ENCODE measurements at places on chromosomes 13 and 19.

GRCh38 chr13:60148918-60149317, 14.8 kb downstream of the DIAPH3 start:
- no peak for DNase-seq

DNA sequence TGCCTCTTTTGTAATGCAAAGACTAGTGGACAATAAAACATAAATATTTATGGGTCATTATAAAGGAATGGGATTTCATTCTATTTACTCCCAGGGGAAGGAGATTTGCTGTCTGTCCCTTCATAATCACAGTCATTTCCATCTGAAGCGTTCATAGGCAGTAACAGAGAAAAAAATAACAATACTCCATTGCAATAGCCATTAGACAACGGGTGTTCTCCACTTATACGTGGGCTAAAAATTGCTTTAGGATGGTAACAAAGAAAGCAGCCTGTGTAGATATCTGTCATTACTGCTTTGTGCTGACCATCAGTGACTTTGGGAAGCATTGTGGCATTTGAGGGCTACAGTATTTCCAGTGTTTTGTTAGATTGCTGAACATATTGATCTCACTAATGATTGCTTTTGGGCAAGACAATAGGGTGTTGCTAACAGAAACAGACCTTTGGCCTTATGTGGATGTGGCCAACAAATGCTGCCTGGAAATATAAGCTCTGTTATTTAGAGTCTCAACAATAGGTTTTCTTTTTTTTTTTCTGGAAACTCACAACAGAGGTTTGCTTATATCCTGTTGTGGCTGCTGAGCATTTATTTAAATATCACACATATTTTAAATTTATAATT, 355.2 kb downstream of the MTUS2 start:
- DNase-seq: no peak

GRCh38 chr19:32692727-32693061, 1.1 kb downstream of the NUDT19 start:
- no peak for DNase-seq

- DNase-seq: no peak
These were observed 14.8 kb upstream of the ZNF492 start for GRCh38 chr19:22619371-22619770.

GRCh38 chr19:48588670-48589401, 17.7 kb upstream of the SPACA4 start:
- DNase-seq: peak; percentile 61

DNA sequence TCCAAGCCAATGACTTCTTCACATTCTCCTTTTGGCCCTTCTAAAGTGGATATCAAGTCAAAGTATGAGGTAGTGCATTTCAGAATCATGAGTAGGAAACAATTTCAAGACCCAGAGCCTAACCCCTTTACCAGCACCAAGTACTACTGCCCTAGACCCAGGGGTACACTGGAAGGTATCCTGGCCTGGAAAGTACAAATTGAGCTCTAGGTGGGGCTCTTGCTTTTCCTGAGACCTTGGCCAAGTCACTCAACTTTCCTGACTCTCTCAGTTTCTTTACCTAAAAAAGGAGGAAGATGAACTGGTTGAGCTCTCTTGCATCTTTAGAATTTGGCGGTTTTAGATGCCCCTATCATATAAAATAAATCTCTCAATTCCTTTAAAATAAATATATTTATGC, 204.7 kb downstream of the FGF14 start:
- no peak for DNase-seq

DNA sequence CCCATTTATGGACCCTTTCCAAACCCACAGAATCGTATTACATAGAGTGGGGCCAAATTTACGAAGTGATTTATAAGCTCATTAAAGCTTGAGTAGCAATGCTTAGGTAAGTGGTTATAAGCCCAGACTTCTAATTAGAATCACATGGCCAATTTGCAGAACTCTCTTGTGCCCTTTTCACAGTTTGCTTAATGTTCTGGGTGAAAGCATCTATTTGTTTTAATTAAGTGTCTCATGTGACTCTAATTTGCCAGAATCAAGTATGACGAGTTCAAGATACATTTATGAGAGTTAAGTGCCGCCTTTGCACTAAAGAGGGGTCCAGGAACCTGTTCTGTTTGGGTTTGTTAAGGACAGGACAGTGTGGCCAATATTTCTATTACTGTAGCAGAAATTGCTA, 46.0 kb upstream of the ZNF681 start:
- no peak for DNase-seq

DNA sequence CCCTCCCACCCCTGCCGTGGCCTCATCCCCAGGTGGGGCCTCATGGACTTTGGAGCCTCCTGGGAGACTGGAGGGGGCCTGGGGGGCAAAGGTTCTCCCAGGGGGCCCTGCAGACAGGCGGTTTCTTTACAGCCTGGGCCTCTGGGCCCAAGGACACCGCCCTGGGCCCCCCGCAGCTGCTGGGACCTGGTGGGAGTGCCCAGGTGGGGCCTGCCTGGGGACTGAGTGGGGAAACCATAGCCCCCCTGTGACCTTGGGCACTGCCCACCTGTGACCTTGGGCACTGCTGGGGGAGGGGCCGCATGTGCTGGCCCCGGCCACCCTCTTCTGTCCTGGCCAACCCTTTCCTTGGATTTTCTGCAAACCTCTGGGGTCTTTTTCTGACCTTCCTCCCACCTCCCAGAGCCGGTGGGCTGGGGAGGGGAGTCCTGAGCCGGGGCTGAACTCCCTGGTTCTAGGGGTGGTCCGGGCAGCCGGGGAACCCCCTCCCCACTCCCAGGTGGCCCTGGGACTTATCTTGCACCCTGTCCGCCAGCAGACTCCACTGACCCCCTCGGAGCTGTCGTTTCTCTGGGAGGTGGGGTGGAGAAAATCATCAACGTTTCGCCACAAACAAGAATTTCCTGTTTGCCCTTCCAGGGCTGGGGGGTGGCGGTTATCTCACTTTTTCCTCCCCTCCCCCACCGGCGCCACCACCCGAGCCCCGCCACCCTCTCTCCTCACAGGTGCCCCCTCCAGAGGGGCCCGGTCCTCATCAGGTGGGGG, 27.0 kb downstream of the ARID3A start:
- DNase-seq: no peak

GRCh38 chr13:40682449-40683240, 16.2 kb upstream of the FOXO1 start:
- no peak for DNase-seq

GRCh38 chr13:101453784-101454201, 1.3 kb downstream of the ITGBL1 start:
- no peak for DNase-seq

DNA sequence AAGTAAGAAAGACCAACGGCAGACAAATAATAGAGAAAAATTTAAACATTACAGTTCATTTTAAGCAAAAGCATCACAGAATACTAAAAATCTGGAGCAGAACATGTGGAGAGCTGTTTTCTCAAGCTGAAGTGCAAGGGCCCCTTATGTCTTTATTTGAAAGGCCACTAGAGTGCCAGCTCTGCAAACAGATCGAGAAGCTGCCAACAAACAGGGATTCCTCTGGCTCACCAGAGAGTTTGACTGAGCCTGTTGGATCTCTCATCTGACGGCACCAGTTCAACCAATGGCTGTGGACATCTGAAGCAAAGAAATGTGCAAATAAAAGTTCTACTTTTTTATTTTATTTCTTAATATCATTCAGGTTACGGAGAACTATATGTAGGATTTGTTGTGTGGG, 119.7 kb downstream of the COL4A2 start:
- DNase-seq: no peak

DNA sequence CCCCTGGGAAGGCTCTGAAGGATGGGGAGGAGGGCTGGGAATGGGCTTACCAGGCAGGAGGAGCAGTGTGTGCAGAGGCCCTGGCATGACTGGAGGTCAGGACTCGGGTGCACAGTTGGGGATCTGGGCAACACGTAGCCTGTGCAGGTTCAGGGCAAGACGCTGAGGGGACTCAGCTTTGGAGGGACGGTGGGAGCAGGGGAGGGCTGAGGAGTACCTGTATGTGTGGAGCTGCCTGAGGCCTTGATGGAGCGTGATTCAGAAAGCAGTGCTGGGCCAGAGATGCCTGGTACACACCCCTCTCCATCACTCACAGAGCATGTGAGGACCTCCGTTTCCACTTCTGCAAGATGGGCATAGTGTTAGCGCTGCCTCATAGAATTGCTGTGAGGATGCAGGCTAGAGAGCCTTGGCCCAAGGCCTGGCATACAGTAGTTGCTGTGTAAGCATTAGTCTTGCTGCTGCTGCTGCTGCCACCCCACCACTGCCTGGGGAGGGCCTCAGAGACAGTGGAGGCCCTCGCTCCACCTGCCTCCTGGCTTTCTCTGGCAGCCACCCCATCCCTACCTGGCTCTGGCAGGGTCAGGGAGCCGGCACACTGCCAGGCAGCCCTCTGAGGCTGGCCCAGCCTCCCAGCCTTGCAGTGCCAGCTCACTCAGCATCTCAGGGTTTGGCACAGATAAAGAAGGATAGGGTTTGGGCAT, 2.4 kb downstream of the PAK4 start:
- no peak for DNase-seq

- DNase-seq: peak; percentile 19
These were observed 1316.7 kb upstream of the SLC10A2 start for GRCh38 chr13:104382951-104383350.

DNA sequence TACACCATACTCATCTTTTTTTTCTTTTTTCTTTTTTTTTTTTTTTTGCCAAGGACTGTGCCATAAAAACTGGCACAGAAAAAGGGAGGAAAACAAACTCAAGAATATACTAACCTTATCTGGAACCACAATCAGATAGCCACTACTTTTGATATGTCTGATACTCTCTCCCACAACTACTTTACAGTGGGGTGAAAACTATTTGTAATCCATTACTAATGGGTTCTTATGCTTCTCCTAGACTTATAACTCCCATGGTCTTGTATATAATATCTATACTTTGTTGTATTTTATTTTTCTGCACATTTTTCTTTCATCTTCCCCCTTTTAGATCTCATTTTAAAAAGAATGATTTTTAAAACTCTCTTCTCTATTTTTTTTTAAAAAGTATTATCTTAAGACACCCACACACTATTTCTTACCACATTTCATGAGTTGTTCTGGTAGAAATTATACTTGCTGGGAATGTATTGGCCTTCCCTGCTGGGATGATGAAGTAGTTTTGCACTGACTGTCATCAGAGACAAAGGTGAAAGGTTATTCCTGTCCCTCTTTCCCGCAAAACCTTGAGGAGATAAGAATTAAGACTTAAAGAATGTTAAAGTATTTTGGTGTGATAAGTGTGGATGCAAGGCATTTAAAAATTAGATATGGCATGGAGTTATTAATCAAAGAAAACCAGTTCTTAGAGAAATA, 146.7 kb upstream of the KLF12 start:
- DNase-seq: no peak

DNA sequence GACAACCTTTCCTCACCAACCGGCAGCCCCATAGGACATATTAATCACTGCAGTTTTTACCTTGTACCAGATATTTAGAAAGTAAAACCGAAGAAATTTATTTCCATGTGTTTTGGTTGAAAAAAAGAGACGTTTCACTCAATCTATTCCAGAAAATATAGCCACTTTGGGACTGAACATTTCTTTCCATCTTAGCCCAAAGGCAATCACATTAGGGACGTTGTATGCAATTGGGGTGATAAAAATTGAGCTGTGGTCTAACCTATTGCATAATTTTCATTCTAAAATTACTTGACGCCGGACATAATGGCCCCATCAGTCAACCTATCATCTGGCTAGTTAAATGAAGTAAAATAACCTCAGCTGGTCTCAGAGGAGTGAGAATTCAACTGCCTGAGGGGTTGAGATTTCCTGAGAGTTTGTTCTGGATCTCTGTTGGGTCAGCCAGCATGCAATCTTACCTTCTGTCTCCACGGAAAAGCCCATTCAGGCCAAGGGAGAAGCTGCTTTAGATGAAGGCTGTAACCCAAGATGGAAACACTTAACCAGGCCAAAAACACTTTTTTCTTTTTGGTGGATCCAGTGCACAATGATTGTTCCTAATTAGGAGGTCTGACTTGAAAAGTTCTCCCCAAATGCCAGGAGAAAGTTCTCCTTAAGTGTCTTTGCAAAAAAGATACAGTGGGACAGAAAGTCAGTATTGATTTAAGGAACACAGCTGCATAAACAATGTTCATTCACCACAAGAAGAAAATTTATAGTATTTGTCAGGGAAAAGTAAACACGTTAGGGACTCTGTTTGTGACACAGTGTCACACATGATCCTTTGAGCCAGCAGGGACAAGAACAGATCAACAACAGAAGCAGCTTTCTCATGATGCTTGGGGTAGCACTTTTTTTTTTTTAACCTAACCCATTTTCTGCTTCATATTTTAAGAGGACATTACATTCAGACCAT, 34.1 kb downstream of the DLEU7 start:
- DNase-seq: no peak

DNA sequence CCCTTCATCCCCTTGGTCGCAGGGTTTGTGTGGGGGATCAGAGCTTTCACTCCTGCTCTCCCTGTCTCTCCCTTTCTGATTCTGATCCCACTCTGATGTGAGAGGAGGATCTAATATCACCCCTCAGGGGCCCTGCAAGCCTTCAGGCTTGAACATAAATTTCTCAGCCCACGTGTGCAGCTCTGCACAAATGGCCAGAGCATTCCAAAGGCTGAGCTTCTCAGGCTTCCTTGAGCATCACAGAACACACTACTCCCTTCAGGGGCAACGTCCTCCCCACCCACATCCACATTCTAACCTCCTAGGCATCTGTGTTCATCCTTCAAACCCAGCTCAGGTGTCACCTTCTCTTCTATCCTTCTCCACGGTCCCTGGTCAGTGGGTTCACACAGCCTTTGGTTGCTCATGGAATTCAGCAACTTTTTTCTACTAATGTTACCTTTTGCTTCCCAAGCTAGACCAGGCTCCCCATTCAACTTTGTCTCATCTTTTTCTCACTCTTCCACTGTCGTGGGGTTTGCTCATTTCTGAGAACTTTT, 24.4 kb upstream of the DOCK9 start:
- no peak for DNase-seq

DNA sequence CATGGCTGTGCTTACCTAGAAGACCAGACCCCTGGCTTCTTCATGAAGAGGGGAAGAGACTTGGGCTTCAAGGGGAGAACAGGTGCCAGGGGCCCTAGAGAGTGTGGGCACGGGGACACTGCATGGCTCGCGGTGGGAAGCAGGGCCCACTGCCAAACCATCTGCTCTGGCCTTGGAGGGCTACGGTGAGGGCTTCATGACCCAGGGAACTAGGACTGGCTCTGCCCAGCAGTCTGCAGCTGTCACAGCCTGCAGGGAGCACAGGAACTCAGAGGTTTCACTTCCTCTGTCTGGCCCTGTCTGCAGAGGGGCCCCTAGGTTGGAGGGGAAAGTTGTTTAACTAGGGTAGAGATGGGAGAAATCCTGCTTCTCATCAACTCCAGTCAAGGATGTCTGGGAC, 4.3 kb downstream of the ERCC1 start:
- DNase-seq: no peak

- peak; percentile 35 for DNase-seq
These were observed 40.6 kb upstream of the EEF1AKMT1 start for GRCh38 chr13:20814224-20814910.

GRCh38 chr13:100589178-100589725, 663 bp upstream of the GGACT start:
- no peak for DNase-seq

DNA sequence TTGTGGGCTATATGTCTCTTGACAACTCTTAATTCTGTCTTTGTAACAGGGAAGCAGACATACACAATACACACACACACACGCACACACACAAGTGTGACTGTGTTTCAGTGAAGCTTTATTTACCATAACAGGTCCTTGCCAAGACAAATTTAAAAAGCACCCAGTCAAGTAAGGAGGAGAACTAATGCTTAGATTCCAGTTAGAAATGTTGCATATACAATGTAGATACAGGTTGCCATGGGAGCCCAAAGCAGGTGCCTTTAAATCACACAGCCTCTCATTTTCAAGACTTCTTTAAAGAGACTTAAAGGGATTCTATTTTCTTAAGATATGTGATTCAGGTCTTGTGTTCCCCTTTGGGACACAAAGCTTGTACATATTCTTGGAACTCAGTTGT, 1551.9 kb downstream of the EFNB2 start:
- no peak for DNase-seq

All from kidney epithelial cell (primary cell).